ENCODE measurements at places on chromosomes 13 and 19. TPM values are rescaled to one million over a fixed set of nuclear protein-coding genes. Genes with fewer than 3 reads are reported as not detected.

Gene HS6ST3
- total RNA-seq = under 0.01 TPM

Gene OVOL3
- not detected for total RNA-seq

Gene OPA3
- 11.8 TPM for total RNA-seq

Gene ZNF99
- 0.39 TPM for total RNA-seq

Gene FGF21
- total RNA-seq = not detected

Gene KCNC3
- 3.9 TPM for total RNA-seq

Gene MKNK2
- 104 TPM for total RNA-seq

All from placental epithelial cell (primary cell).